DMS 273 treated with DMSO at 0.1 percent for 48 hours (cell line): ENCODE measurements at places on chromosomes 2 and 18.

DNA sequence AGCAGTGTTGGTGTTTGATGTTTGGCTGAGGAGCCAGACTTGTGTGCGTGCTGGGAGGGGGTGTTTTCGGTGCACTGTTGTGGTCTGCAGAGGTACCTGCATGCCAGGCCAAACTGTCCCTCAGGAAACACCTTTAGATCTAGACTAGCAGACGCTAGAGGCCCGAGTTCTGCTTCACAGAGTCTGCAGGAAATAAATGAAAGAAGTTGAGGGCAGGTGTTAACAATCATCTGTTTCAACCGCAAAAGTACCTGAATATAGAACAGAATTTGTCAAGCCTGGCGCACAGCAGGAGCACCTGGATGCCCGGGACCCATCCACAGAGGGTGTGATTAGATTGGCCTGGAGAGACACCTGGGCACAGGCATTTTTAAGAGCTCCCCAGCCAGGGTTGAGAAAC lies 40.5 kb upstream of the REL start:
- DNase-seq = no peak

DNA sequence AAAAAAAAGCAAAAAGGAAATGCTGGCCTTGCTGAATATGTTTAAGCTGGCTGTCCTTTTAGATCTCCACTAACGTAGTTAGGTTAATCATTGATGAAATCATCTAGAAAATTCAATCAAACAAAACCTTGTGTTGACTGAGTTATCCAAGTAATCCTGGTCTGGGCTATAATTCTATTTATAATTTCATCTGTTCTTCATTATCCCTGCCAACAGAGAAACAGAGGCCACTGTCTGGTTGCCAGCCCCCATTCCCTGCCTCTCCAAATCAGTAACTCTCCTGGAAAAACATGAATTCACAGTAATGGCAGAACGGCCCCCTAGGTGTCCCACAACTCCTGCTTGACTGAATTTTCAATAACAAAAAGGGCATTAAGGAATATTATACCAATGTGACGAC lies 24.6 kb downstream of the DOCK10 start:
- DNase-seq = no peak

GRCh38 chr2:23436346-23437098 lies 51.5 kb downstream of the KLHL29 start:
- DNase-seq = no peak

DNA sequence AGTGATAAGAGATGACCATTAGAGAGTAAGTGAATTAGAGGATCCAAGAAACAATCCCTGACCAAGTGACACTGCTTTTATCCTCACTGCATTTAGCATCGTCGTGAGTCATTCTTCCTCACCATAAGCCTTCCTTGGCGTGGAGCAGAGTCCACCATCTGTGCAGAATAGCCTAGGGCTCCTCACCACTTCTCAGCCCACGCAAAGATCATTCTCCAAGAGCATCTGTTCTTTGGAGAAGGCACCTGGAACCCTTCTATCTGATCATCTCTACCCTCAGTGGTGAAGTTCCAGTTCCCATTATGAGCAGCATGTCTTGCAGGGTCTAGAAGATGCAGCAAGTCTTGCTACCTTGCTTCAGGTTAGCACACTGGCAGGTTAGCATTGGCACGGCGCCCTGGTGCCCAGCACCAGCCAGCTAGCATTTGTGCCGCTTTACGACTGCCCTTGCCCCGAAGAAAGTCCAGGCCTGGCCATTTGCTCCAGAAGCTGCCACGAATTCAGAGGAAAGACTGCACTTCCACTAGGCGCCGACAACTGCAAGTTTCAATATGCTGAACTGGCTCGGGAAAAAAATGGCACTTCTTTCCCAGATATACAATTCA lies 225.8 kb downstream of the TTC32 start:
- no peak for DNase-seq

DNA sequence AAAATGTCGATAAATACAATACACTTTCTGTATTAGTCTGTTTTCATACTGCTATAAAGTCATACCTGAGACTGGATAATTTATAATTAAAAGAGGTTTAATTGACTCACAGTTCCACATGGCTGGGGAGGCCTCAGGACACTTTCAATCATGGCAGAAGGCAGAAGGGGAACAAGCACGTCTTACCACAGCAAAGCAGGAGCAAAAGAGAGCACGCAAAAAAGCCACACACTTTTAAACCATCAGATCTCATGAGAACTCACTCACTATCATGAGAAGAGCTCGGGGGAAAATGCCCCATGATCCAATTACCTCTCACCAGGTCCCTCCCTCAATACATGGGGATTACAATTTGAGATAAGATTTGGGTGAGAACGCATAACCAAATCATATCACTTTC lies 256.7 kb downstream of the ANAPC1 start:
- no peak for DNase-seq

DNA sequence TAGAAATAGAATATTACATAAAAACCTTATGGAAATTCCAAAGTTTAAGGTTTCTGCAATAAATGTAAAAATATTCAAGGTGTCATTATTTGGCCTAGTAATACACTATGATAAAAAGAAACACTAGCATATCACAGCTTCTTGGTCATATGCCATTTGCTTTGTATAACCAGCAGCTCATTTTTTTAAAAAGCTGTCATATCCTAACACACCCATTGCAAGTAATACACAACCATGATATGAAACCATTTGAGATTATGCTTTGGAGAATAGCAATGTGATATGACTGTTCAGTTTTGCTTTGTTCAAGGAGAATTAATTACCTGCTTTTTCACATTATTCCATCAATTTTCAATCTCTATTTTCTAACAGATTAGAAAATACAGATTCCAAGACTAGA lies 149.0 kb downstream of the IKZF2 start:
- no peak for DNase-seq

- DNase-seq = no peak
Observed at GRCh38 chr2:219433666-219434467, 776 bp upstream of the SPEG start.

DNA sequence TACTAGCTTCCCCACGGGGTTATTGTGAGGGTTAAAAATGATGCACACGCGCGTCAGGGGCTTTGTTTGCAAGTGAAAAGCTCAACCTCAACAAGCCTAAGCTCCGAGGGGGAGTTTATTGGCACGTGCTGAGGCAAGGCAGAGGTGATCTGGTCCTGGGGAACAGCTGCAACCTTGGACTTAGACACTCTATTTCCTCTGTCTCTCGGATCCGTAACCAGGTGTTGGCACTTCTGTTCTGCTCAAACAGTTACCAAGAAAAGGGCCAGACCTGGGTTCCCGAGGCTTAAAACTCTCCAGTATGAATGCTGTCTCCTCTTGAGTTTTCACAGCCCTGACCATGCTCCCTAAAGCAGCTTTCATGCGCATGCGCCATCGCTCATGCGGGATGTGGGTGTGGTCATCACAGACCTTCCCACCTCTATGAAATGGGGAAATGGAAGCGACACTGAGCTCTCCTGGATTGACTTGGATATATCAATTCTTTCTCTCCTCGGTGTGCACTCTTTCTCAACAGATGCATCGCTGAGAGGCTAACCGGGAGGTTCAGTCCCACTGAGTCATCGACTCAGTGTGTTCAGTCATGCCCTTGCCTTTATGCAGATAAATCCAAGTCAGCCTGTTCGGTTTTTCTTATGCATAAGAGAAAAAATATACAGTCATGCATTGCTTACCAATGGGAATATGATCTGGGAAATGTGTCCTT lies 19.9 kb upstream of the RAB31 start:
- DNase-seq = no peak

DNA sequence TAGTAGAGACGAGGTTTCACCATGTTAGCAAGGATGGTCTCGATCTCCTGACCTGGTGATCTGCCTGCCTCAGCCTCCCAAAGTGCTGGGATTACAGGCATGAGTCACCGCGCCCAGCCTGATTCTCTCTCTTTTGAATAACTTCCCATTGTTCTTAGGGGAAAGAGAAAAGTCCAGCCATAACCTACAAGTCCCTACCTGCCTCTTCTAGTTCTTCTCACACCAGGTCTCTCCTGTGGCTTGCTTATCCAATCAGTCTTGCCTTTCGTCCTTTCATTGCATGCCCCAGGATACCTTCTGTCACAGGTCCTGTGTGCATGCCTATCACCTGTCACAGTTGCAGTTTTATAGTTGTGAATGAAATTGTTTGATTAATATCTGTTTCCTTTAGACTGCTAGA lies 148.1 kb downstream of the SLC4A3 start:
- DNase-seq = no peak

- no peak for DNase-seq
Observed at GRCh38 chr2:171587567-171587966, 65.3 kb downstream of the CYBRD1 start.

DNA sequence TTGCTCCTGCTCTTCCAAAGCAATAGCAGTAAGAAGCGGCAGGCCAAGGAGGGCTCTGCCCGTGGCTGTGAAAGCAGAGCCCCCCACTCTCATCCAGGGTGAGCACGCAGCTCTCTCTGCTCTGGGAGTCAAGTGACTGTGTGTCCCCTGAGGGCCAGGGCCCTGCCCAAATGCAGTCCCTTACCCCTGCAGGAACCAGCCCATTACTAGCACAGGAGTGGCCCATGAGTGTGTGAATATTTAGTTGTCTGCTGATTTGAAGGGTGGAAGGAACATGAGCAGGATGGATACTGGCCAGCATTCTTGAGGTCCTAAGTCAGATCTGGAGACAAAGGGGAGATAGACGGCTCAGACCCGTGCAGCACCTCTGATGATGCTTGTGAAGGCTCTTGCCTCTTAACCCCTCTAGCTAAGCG lies 69.7 kb upstream of the FOSL2 start:
- no peak for DNase-seq

- no peak for DNase-seq
Observed at GRCh38 chr18:9876867-9877654, 8.7 kb upstream of the TXNDC2 start.

GRCh38 chr18:25229920-25230319 lies 122.0 kb downstream of the ZNF521 start:
- DNase-seq = no peak

GRCh38 chr18:22475426-22476100 lies 57.8 kb upstream of the CTAGE1 start:
- no peak for DNase-seq

DNA sequence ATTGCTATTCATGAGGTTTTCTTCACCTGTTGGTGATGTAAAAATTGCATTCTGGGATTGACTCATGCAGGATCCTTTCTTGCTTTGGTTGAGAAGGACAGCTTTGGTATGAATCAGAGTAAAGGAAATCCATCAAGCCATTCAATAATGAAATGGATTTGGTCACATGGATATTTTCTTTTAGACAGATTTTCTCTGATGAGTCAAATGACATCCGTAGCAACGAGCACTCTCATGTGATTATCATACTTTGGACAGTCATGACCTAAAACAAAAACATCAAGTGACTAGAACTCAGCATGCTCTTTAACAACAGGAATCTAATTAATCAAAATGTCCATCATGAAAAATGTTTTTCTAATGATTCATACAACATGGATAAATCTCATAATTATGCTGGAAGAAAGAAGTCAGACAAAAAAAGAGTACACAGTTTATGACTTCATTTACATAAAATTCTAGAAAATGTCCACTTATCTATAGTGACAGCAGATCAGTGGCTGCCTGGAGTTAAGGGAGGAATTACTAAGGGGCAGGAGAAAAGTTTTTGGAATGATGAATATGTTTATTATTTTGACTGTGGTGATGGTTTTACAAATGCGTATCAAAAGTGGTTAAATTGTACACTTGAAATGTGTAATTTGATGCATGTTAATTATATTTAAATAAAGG lies 30.7 kb downstream of the TRAK2 start:
- DNase-seq = no peak

GRCh38 chr2:239596792-239597191 lies 196.0 kb upstream of the HDAC4 start:
- no peak for DNase-seq

DNA sequence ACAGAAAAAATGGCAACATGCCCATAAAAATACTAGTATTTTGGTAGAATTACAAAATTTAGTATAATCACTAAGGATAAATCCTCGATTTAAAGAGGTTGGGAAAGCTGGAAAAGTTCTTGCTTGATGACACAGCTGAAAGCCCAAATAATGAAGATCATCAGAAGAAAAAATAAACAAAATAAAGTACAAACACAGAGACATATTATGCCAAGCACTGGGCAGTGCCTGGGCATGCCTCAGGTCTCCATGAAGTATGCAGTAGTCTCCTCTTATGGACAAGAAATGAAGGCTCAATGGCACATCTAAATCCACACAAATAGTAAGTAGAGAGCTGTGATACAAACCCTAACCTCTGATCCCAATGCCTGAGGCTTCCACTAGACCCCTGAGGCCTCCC lies 57.7 kb downstream of the RNU4ATAC start:
- DNase-seq = no peak

- no peak for DNase-seq
Observed at GRCh38 chr2:20481798-20482405, 35.0 kb downstream of the RHOB start.

DNA sequence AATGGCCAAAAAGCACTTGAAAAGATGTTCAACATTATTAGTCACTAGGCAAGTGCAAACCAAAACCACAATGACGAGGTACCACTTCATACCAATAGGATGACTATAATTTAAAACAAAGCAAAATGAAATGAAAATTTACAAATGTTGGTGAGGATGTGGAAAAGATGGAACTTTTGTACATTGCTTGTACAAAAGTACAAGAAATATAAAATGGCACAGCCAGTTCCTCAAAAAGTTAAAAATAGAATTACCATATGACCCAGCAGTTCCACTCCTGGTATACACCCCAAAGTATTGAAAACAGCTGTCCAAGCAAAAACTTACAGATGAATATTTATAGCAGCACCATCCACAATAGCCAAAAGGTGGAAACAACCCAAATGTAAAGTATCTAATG lies 107.8 kb upstream of the XPO1 start:
- DNase-seq = no peak

- DNase-seq = no peak
Observed at GRCh38 chr18:42113529-42114191, 158.6 kb downstream of the PIK3C3 start.

- no peak for DNase-seq
Observed at GRCh38 chr2:16978301-16978700, 312.7 kb upstream of the CYRIA start.

GRCh38 chr18:28004606-28005005 lies 172.3 kb downstream of the CDH2 start:
- no peak for DNase-seq

DNA sequence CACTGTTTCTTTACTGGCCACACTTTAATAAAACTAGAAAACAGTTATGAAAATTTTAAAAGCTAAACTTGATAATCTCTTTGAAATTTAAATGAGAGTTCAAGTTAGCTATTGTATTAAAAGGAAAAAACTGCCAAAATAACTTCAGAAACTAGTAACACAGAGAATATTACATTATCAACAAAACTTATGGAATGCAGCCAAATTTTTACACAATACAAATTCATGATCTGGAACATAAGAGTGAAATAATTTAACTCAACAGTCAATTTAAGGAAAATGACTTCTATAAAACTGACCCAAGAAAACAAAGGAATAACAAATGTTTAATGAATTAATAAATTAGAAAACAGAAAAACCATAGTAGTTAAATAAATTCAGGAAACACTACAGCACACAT lies 65.0 kb downstream of the TCF4 start:
- no peak for DNase-seq
